Lower leg skin (tissue), 4 donors: ENCODE measurements at places on chromosomes 12 and 14. TPM values are rescaled to one million over a fixed set of nuclear protein-coding genes. Genes with fewer than 3 reads are reported as not detected.

DNA sequence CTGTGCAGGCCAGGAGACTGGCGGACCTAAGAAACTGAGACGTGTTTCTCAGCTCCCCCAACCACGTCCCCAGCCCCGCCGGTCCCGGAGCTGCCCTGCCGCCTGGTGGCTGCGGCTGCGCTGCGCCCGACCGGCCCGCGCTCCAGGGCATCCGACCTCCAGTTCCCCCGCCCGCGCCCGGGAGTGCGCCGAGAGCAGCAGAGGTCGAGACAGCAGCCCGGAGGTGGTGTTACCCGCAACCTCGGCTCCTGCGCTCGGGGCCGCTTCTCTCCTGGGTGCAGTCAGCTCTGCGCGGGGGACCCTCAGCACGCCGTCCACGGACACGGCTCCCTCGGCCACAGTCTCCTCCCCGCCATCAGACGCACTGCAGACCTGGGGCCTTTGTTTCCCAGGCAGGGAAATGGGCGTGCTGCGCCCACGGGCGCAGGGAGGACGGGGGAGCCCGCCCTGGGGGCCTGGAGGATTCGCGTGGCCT lies 21.6 kb upstream of the GPR132 start:
- DNase-seq = no peak

GRCh38 chr12:103441437-103442181 lies 54.2 kb downstream of the C12orf42 start:
- no peak for DNase-seq

DNA sequence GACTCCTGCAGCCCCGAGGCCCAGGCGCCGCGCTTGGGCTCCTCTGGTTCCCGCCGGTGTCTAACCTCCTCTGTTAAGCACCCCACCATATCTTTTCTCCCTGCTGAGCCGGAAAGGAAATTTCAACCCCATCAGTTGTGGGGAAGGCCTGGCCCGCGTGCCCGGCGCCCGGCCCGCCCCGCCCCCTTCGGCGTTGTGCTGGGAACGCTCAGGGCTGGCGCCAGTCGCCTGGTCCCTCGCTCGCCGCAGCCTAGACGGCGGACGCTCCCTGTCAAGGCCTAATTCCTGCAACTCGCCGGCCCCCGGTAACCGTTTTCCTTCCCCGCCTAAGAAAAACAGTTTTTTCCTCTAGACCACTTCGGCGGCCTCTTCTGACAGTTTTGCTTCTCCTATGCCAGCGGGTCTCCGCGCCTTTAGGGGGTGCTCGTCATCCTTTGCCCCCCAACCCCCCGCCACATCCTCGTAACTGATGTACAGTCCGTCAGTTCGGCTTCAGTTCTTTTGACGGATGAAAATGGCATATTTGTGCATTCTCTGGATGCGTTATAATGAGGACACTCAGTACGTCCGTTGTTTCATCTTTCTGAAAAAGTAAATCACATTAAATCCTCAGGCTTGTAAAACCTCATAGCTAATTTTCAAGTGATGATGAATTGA lies 506 bp upstream of the NAP1L1 start:
- DNase-seq = no peak

DNA sequence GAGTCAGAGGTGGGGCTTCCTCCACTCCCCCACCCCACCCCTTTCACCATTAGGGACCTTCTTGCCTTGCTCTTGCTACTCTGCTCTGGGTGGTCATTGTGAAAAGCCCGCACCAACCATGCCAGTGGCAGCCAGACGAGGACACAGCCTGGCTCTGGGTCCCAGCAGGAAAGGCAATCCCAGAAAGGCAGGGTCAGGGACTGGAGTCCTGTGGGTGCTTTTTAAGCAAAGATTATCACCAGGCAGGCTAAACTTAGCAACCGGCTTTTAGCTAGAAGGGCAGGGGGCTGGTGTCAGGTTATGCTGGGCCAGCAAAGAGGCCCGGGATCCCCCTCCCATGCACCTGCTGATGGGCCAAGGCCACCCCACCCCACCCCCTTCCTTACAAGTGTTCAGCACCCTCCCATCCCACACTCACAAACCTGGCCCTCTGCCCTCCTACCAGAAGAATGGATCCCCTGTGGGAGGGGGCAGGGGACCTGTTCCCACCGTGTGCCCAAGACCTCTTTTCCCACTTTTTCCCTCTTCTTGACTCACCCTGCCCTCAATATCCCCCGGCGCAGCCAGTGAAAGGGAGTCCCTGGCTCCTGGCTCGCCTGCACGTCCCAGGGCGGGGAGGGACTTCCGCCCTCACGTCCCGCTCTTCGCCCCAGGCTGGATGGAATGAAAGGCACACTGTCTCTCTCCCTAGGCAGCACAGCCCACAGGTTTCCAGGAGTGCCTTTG lies 1.2 kb upstream of the GAPDH start:
- no peak for DNase-seq

DNA sequence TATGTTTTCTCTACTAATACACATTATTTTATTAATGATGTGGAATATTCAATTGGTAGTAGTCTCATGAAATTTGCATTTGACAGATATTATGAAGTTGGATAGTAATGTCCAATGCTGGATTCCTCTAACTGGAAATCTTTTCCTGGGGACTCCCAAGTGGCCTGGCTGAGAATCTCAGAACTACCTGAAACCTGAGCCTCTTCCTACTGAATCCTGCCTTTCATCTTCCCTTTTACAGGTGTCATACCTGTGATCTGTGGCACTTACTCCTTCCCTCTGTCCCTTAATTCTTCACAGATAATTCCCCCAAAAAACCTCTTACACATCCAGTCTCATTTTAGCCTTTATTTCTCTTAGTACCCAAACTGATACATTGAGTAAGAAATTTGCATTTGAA lies 89.7 kb upstream of the MYF6 start:
- no peak for DNase-seq

DNA sequence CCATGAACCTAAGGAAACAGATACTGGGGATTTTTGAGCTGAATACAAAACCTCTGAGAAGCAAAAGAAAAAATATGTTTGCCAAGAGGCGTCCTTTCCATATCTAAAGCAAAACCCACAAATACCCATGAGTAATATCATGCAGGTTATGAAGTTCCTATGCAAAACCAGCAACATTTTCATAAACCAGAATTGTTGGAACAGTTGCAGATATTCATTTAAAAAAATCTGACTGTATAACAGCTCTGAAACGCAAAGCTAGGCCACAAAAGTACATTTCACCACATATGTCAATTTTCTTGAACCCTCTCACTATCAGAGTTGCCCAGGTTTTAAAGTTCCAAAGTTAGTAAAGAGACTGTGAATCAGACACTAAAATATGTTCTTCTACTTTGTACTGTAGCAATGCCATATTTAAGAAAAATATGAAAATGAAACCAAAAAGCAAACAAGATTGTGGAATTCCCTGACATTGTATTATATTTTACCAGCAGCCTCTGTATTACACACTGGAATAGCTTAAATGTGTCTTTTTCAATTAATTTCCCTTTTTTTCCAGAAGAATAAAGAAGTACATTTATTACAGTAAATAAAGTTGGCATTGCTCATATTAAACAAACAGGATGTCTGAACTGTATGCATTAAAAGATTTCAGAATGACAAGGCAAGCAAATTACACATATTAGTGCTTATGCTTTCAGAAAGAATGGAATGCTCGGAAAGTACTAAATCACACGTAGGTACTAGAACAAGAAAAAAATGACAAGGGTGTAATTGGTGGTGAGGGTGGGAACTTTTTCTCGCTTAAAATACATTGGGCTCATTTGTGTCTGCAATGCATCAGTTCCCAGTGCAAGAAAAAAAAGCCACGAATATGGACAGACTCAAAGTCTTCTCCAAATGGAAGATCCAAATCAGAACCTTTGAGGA lies 33.6 kb upstream of the HIF1A start:
- no peak for DNase-seq

GRCh38 chr12:96879301-96879700 lies 27.8 kb upstream of the NEDD1 start:
- no peak for DNase-seq

DNA sequence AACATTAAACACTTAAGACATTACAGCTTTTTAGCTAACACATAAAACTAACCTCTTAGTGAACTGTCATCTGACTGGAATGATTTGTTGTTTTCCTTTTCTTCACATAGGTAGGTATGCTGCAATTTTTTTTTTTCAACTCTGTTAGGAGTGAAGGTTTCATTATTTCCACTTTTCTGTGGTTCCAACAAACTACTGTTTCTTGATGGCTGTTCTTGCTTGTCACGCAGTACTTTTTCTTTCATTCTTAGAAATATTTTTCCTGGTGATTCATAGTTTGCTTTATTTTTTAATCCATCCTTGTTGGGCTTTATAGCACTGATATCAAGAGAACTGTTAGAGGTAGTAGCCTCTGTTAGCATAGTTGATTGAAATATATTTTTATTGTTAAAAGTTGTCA lies 6.3 kb downstream of the MIS18BP1 start:
- DNase-seq = no peak

DNA sequence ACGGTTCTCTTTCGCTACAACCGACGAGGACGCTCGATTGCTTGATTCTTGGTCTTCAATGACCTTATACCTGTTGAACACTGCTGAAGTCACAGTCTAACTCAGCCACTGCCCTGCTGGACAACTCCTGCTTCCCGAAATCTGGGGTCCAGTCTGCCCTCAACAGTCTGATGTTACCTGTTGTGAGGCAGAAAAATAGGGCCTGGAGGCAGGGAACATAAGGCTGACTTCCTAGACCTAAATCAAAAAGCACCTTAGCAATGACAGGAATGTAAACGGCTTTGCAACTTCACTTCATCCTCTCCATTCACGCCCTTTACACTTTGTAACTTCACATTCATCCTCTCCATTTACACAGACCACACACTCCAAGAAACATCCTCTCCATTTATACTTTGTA lies 597 bp upstream of the GLTP start:
- no peak for DNase-seq

- peak; percentile 66 for DNase-seq
These were observed 390.1 kb downstream of the DPF3 start for GRCh38 chr14:72503696-72504368.

GRCh38 chr14:85281921-85282320 lies 248.0 kb upstream of the FLRT2 start:
- DNase-seq = no peak

- no peak for DNase-seq
These were observed 48.8 kb upstream of the MTERF2 start for GRCh38 chr12:107035733-107036132.

GRCh38 chr12:49288412-49288853 lies 6.5 kb upstream of the PRPH start:
- no peak for DNase-seq

DNA sequence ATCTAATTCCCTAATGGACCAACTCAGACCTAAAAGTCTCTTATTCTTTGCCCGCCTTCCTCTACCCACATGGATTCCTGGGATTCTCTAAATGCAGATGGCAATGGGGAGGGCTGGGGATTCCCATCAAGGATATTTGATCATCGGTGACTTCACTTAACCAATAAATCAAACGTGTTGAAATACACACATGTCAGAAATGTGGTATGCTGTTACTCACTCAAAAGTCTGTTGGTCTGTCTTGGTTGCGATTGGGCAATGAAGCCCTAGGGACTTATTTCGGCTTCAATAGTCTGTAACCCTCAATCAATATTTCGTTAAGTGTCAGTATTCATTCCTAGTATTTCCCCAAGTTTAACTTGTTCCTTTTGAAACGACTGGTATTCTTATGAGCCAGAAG lies 117.2 kb upstream of the DIO3 start:
- no peak for DNase-seq

- no peak for DNase-seq
These were observed 41.2 kb upstream of the CRY1 start for GRCh38 chr12:107134558-107134957.

GRCh38 chr14:52352061-52352491 lies 38.0 kb downstream of the PTGER2 start:
- DNase-seq = no peak

GRCh38 chr12:50004696-50005095 lies 20.6 kb downstream of the RACGAP1 start:
- DNase-seq = no peak

DNA sequence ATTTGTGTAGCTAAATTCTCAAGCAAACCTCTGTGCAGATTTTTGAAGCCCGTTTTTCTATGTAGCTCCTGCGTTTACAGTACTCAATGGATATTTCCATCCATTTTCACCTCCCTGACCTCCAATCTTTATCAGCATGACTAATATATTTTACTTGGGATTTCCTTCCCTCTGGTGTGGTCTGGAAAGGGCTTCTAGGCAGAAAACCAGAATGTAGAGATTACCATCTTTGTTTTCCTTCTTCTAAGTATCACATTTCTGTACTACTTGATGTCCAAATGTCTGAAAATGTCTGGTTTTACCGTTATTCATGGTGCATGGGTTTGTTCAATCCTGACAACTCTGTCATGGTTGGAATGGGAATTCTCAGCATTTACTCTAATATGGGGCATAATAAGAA lies 907.6 kb upstream of the FLRT2 start:
- DNase-seq = no peak

DNA sequence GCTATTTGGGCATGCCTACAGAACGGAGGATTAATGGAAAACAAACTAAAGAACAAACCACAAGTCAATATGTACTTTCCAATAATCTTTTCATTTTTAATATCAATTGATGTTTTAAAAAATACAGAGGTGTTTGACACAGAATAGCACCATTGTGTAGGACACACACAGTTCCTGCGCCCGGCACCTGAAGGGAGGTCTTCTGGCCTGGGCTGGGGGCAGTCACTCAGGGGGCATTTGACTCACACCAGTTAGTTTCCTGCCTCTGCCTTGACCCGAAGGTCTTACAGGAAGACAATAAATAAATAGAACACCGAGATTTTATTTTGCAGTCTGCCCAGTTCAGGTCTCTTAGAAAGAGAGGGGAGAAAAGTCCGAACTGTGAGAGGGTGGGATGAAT lies 9.5 kb downstream of the TMEM106C start:
- DNase-seq = no peak

DNA sequence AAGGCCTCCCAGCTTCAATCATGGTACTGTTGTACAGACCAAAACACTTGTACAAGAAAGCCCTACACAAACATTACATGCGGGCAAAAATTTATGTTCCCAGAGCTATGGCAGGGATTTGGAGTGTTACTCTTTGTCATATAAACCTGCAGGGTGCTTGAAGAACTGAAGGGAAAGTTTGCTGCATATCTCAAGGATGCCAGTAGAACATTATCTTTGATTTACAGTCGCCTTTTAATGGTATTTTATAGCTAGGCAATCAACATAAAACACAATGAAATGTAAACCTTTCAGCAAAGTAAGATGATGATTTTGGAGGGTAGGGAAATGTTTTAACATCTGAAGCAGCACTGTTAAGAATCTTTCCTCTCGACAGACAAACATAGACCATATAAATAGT lies 305.6 kb downstream of the KCNH5 start:
- DNase-seq = no peak

AEBP2 gene
- total RNA-seq = 49.9 TPM

NPFF gene
- total RNA-seq = not detected

SMCO2 gene
- not detected for total RNA-seq

BIN2 gene
- 0.95 TPM for total RNA-seq

TAS2R10 gene
- not detected for total RNA-seq

PSME1 gene
- 81.3 TPM for total RNA-seq

CCDC196 gene
- not detected for total RNA-seq

POTEG gene
- 0.17 TPM for total RNA-seq

CACNB3 gene
- total RNA-seq = 8.4 TPM

OR4E2 gene
- total RNA-seq = not detected

AGAP2 gene
- total RNA-seq = 1.4 TPM

UNC79 gene
- total RNA-seq = not detected

CCDC177 gene
- 0.19 TPM for total RNA-seq
